ENCODE measurements at places on chromosomes 5 and 9.

- DNase-seq: no peak
Measured at GRCh38 chr5:151632524-151632923, 41.4 kb upstream of the FAT2 start.

DNA sequence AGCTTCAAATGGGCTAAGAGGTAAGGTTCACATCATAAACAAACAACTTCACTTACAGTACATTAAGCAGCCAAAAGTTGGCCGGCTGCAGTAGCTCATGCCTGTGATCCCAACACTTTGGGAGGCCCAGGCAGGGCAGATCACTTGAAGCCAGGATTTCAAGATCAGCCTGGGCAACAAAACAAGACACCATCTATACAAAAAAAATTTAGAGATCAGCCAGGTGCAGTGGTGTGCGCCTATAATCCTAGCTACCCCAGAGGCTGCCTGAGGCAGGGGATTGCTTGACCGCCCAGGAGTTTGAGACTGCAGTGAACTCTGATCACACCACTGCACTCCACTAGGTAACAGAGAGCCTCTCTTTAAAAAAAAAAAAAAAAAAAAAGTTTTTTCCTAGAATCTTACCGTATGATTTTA lies 16.9 kb downstream of the UBTD2 start:
- DNase-seq: no peak

DNA sequence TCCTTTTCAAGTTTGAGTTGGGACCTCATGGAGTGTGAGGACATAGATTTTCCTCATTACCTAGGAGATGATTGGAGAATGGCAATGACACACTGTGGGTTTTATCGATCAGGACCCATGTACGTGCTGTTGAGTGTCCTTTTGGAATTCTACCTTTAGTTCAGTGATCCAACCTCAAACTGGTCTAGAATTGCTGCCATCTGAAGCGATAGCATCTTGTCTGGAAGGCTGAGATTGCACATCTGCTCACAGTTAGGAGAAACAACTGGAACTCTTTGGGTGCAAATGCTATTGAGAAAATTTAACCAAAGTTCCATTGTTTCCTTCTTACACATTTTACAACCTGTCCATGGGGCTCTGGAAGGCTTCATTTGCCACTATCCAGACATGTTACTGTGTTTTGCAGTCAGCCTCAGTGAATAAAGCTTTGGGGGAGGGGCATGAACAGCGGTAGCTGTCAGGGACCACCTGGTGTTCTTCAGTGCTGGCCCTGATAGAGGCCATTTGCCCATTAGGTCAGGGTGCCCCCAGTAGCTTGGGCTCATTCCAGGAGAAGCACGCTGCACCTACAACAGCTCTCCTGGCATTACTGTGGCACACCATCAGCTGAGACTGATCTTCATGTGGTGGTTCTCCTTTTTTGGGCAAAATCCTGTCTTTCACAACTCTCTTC lies 123.1 kb downstream of the PDE8B start:
- DNase-seq: no peak

DNA sequence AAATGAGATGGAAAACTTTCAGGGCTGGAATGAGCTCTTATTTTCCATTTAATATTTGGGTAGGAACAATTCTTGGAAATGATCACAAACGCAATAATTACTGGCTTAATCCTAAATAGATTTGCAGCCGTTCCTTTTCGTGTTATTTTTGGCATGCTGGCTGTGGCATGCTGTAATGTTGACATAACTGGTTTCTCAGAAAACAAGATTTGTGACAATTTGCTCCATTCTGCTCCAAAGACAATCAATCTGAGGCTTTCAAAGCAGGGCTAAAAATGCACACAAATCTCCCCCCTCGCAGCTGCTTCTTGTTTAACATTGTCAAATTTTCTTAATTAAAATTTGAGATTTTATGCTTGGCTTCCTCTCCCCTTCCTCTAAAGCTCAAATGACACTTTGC lies 151.2 kb downstream of the TTC39B start:
- peak; percentile 34 for DNase-seq

GRCh38 chr9:120668399-120668798 lies 45.9 kb downstream of the MEGF9 start:
- DNase-seq: no peak

DNA sequence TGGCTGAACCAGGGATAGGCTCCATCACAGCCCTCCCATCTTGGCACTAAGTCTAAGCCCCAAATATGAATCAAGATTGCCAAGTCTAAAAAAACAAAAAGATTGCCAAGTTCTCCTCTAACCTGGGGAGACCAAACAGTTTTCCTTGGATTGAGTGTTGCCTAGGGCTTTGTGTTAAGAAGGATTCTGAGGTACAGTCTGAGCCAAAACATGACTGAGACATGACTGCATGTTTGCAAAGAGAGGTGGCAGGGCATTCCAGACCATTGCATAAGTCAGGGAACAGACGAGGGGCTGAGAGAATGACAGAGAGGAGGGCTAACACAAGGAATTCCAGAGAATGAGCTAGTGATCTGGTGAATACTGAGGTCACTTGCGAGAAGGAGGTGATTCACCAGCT lies 11.4 kb downstream of the LAMC3 start:
- DNase-seq: peak; percentile 23

GRCh38 chr5:134143944-134144941 lies 29.8 kb downstream of the TCF7 start:
- no peak for DNase-seq

DNA sequence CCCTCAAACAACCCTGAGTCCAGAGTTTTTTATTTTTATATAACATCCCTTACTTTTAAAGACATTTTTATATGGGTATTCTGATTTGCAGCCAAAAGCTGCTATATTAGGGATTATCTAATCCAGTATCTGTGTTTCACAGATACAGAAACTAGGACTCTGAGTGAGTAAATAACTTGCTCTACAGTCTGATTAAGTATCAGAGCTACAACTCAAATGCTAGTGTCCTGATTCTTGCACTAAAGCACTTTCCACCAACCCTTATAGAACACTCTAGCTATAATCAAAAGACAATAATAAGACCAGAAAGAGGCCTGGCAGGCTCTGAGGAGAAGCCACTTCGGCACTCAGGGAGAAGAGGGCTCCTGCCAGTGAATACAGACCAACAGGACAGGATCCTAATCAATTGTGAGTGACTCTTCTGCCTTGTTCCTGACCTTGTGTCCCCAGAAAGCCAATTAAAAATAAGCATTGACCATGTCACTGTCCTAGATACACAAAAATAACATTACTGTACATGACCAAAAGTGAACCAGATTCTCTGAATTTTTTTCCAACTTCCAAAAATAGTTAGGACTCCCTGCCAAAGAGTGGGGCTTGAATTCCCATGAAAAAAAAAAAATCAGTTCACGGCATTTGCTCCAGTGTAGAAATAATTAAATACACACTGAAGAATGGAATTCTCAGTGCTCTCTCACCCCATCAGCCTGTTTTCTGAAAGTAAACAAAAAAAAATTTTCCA lies 63.6 kb upstream of the MAP3K1 start:
- no peak for DNase-seq

GRCh38 chr5:94618029-94618492 lies 343 bp downstream of the KIAA0825 start:
- DNase-seq: peak; percentile 69

- DNase-seq: no peak
Measured at GRCh38 chr5:104652271-104652861, 1089.8 kb upstream of the NUDT12 start.

GRCh38 chr5:103541114-103541513 lies 21.5 kb downstream of the NUDT12 start:
- no peak for DNase-seq

- DNase-seq: no peak
Measured at GRCh38 chr5:54526604-54527288, 9.2 kb downstream of the SNX18 start.

- DNase-seq: no peak
Measured at GRCh38 chr5:175897285-175897684, 25.9 kb downstream of the CPLX2 start.

GRCh38 chr5:139494832-139495231 lies 12.3 kb upstream of the STING1 start:
- no peak for DNase-seq

DNA sequence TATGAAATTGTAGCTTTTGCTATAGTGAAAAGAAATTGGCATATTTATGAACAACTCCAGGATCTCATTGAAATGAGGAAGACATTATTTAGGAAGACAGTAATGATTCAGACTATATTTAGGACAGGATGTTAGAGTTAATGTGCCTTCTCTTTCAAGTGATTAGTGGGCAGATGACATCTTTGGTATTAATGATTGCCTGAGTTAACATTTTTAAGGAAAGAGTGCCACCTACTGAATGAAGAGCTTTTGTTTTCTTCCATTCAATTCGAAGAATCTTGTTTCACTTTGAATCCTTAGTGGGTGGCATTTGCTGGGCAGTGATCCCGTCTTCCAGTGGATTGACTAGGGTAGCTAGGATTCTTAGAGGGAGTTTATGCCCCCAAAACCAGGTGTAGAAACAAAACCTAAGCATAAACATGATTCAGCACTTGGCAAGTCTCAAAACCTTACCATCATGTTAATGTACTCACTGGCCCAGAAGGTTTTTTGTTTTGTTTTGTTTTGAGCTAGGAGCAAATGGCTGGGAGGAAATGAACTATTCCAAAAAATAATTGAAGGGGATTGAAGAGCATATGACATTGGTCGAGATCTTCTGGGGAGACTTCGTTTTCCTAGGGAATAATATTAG lies 23.2 kb downstream of the MAP3K1 start:
- DNase-seq: peak; percentile 75

GRCh38 chr5:9557696-9558095 lies 11.8 kb upstream of the SEMA5A start:
- DNase-seq: peak; percentile 69

DNA sequence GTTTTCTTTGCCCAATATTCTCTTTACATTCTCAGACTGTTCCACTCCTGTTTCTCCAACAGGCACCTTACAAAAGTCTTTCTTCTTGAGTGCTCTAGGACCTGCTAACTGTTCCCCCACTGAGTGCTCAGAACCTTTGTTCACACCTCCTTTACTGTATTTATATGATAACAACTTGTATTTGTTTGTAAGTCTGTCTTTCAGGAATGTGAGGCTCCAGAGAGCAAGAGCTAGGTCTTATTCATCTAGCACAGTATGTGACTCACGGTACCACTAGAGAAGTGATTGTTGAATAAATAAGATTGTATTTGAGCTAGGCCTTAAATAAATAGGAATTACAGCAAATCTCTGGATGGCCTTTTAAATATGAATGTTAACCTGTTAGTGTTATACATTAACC lies 42.5 kb upstream of the MYOT start:
- DNase-seq: no peak

- peak; percentile 50 for DNase-seq
Measured at GRCh38 chr5:146426853-146427618, 20.1 kb upstream of the TCERG1 start.

DNA sequence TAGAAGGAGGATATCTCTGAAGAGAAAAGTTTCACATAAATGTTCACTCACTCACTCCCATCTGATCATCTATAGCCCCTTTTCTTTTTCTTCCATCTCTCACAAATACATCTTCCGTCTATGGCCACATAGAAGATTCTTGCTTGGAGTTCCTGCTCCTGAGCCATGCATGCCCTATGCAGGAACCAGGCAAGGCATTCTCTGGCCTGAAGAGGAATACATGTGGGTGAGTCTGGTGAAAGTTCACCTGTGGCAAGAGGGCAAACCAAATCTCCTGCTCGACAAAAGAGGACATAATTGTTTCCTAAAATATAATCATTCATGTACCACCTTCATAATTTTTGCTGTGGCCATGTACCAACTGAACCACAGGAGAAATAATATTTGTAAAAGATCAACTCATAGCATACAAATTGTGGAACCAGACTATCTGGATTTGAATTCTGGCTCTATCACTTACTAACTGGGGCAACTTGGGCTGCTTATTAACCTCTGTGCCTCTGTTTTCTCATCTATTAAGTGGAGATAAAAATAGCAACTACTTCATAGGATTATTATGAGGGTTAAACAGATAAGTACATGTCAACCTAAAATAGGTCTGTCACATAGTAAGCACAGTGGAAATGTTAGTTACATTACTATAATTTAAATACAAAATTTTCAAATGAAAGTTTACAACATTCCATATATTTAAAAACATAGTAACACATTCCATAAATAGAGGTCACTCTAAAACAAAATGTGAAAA lies 121.2 kb upstream of the NFIB start:
- no peak for DNase-seq

Measured in astrocyte of the spinal cord (primary cell).